ENCODE measurements at places on chromosomes 13 and 19.

DNA sequence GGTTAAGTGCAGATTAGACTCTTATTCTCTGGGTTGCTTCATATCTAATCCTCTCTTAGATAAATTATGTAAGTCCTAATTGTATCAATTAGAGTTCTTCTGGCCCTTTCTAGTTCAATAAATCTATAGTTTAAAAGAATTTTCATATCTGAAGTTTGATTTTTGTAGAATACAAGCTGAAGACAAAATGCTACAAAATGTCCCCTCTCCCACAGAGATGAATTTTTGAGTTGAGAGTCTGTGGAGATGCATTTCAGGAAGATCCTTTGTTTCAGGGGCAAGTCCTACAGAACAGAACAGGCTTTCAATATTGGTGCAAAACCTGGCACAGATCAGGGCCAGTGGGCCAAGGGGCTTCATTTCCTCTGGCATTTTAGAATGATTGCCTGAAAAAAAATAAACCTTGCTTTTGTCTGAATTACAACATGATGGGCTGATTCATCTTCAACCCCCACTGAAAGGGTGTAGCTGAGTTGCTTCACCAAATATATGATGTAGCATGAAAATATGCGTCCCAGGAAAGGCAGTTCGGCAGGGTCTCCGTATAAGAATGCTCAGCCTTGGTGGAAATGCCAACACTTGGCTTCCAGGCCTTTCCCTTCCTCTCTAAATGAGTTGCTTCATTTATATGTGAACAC is 6.4 kb upstream of the IPO5 start:
- H3K36me3 ChIP-seq: no peaks in the 10 kb centered on the region
- no peak overlapping the region for H3K4me3 ChIP-seq
- no peak overlapping the region for H3K27ac ChIP-seq
- no peak for DNase-seq

DNA sequence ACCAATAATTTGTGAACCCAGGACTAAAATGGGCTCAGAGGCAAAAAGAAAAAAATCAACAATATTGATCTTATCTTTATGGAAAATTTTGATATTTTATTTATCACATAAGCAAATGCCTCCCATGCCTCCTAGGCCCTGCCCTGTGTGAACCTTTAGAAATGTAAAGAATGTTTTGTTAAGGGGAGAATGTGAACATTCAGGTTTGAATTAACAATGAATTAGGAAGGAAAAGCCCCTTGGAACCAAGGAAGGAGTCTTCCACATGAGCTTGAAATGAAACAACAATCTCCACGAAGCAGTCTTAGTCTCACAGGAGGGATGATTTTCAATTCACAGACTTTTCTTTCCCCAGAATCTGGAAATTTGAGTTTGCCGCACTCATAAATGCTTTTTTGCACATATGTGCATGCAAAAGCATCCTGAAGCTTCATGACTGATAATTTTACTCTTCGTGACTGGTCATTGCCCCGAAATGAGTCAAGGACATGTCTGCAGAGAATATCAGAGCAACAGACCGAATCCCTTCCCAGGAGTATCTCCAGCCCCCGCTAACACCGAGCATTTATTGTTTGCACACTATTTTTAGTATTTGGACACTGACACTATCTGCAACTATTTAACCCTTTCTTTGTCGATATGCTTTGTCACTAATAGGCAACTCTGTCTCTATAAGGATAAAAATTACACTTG is 135.2 kb downstream of the DCT start:
- no peaks in the 10 kb centered on the region for H3K36me3 ChIP-seq
- H3K4me1 ChIP-seq: no peaks in the 10 kb centered on the region
- H3K27me3 ChIP-seq: no peaks in the 10 kb centered on the region
- H3K4me3 ChIP-seq: no peak overlapping the region
- no peak overlapping the region for H3K27ac ChIP-seq

DNA sequence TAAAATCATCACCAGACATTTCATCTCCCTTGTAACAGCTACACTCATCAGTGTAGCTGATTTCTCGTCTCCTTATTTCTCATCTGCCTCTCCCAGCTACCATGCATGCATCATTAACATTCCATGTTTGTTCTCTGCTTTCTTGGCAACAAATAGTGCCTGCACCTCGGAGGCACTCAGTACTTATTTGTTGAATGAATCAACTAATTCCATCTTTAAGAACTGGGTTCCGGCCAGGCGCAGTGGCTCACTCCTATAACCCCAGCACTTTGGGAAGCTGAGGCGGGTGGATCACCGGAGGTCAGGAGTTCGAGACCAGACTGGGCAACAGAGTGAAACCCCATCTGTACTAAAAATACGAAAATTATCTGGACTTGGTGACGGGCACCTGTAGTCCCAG is 63.9 kb upstream of the GTF3A start:
- DNase-seq: no peak
- no peaks in the 10 kb centered on the region for H3K36me3 ChIP-seq
- H3K4me3 ChIP-seq: no peak overlapping the region

DNA sequence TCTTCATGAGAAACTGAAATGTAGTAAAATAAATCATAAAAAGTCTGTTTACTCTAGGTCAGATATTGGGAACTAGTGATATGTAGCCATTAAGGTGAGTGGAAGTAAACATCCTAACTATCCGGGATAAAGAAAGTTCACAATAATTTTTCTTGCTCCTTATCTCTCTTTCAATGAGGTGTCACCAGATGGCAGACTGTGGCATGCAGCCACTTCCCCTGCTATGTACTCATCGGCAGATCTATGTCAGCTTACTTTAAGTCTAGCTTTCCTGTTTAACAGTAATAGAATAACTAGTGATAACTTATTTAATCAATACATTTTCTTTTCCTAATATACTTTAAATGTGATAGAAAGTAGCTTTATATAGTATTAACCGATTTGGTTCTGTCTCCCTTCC is 181.9 kb downstream of the NDFIP2 start:
- H3K4me1 ChIP-seq: peaks cover 6% of the 10 kb centered on the region
- H3K27ac ChIP-seq: no peak overlapping the region
- DNase-seq: no peak
- no peak overlapping the region for H3K4me3 ChIP-seq
- H3K27me3 ChIP-seq: no peaks in the 10 kb centered on the region
- H3K36me3 ChIP-seq: no peaks in the 10 kb centered on the region

DNA sequence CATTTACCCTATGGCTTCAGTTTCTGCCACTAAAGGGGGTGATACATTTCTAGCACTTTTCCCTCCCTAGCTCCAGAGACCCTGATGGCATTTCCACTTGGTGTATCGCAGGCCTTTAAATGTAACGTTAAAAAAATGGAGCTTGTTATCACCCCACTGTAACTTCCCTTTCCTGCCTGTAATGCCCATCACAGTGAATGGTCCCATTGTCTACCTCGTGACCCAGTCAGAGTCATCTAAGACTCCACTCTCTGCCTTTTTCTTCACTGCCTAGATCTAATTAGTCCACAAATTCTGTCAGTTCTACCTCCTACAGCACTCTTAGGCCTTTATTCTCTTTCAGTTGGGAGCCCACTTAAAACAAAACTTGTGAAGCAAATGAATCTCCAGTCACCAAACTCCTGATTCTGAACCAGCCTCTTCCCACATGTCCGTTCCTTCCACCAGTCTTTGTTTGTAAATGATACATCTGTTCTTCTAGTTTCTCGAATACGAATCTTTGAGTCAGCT is 64.8 kb downstream of the NHLRC3 start:
- no peak overlapping the region for H3K27ac ChIP-seq
- no peaks in the 10 kb centered on the region for H3K4me1 ChIP-seq
- no peak overlapping the region for H3K4me3 ChIP-seq
- no peaks in the 10 kb centered on the region for H3K36me3 ChIP-seq
- no peak for DNase-seq
- peaks cover under 1% of the 10 kb centered on the region for H3K27me3 ChIP-seq

DNA sequence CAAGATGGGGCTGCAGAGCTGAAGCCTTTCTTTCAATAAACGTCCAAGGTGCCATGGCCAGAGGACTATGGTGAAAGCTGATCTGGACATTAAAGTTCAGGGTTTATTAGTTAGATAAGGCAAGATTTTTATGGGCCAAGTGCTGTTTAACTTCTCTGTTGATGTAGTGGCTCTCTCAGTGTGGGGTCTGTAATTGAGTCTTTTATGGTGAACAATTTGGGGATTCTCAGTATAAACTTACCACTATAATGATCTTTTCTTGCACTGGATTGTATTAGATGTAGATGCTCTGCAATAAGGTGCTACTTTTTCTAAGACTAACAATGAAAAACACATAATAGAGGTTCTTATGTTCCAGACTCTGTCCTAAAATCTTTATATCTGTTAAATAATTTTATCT is 190.1 kb upstream of the KLF12 start:
- no peaks in the 10 kb centered on the region for H3K4me1 ChIP-seq
- H3K27ac ChIP-seq: no peak overlapping the region
- H3K36me3 ChIP-seq: no peaks in the 10 kb centered on the region
- no peaks in the 10 kb centered on the region for H3K27me3 ChIP-seq
- no peak for DNase-seq
- H3K4me3 ChIP-seq: no peak overlapping the region

Data from upper lobe of right lung (tissue), 1 donor.